ENCODE measurements at places on chromosomes 5 and 9.

- no peak for DNase-seq
Observed at GRCh38 chr5:124675931-124676846, 70.2 kb downstream of the ZNF608 start.

- peak; percentile 26 for DNase-seq
Observed at GRCh38 chr5:164345173-164345849, 839.9 kb downstream of the MAT2B start.

DNA sequence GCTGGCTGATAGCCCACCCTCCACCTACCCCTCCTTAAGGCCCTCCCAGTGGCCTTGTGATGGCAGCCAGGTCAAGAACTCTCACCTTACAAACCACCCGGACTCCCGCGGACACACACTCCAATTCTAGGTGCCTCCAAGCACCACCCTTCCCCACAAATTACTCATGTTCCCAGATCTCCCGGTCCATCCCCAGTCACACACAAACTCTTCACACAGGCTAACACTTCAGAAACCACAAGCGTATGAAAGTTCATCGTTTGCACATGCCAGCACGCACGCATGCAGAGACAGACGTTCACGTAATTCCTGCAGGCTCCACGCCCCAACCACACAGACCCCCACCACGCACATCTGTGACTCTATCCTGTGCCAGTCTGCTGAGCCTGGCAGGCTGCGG is 18.0 kb downstream of the NR5A1 start:
- DNase-seq = no peak

DNA sequence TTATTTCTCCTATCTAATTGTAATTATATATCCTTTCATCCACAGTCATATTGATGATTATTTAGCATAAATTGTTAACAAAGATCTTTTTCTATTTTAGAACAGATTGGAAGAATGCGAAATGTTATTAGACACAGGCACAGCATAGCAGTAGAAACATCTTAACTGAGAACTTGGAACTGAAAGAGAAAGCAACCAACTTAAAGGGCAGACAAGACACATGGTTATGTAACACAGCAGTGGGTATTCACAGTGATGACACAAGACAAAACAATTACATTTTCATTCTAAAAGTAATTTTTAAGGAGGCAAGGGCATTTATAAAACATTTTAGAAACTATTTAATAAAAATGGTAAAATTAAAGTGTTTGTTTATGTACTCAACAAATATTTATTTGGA is 57.7 kb upstream of the MEF2C start:
- no peak for DNase-seq

DNA sequence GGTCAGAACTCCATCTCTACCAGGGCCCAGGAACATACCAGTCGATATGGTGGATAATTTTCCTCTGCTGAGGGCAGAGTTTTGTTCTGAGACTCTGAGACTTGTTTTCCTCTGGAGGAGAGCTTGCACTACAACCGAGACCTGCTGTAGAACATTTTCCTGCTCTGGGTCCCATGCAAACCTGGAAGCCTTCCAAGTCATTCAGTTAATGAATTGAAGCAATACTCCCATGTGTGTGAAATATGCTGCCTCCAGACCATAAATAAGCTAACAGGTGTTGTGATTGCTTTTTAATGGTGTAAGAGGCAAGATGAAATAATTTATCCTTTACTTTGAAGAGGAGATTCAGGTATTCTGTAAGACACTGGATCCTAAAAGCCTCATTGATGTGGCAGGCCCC is 372.8 kb downstream of the TMEM167A start:
- DNase-seq = no peak

GRCh38 chr5:69414885-69415583 is at the start of gene MARVELD2:
Gene MARVELD2 (plus strand): TSS chr5:69415116. CDS start chr5:69419386, 4,270 bp downstream.
- peak; percentile 31 for DNase-seq

- DNase-seq = no peak
Observed at GRCh38 chr9:113139225-113139829, 11.5 kb upstream of the SLC31A2 start.

GRCh38 chr5:14615365-14615764 is 33.8 kb downstream of the OTULINL start:
- no peak for DNase-seq

DNA sequence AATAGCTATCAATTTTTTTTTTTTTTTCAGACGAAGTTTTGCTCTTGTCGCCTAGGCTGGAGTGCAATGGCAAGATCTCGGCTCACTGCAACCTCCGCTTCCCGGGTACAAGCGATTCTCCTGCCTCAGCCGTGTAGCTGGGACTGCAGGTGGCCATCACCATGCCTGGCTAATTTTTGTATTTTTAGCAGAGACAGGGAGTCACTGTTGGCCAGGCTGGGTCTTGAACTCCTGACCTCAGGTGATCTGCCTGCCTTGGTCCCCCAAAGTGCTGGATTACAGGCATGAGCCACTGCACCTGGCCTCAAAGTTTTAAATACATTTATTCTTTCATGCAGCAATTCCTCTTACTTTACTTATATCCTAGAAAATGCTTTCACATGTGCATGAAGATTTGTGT is 17.6 kb downstream of the TRIM14 start:
- DNase-seq = no peak

GRCh38 chr9:138025908-138026307 is 148.3 kb downstream of the CACNA1B start:
- DNase-seq = no peak

DNA sequence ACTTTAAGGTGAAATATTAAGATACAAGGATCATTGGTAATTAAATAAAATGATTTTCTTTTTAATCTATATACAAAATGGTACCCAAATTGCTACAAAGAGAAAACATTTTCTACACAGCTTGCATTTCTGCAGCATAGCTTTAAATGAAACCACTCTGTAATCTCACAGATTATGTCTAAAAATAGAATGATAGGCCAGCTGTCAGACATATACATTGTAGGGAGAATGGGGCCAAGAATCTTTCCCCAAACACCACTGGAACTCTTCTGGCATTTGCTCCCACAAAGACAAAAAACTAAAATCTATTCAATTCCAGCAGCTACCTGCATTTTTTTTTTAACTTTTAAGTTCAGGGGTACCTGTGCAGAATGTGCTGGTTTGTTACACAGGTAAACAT is 124.1 kb upstream of the NR5A1 start:
- DNase-seq = no peak

DNA sequence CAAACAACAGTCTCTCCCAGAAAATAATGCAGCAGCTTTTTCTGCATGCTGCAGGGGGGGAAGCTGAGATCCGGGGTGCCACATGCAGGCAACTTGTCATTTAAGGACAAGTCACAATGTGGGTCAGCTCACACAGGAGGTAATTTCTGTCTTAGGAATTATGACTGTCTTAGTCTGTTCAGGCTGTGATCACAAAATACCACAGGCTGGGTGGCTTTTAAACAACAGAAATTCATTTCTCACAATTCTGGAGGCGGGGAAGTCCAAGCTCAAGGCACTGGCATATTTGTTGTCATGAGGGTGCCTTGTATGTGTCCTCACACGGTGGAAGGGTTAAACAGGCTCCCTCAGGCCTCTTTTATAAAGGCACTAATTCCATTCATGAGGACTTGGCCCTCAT is 127.7 kb downstream of the DIRAS2 start:
- no peak for DNase-seq

- no peak for DNase-seq
Observed at GRCh38 chr9:121240472-121241135, 27.4 kb upstream of the GSN start.
